Stimulated activated CD4-positive, alpha-beta T cell treated with anti-CD3 and anti-CD28 coated beads, Interleukin-12 subunit alpha, Interleukin-12 subunit beta, amount 100 ng/mL, for 24 hours (primary cell): ENCODE measurements at places on chromosomes 1 and 21.

DNA sequence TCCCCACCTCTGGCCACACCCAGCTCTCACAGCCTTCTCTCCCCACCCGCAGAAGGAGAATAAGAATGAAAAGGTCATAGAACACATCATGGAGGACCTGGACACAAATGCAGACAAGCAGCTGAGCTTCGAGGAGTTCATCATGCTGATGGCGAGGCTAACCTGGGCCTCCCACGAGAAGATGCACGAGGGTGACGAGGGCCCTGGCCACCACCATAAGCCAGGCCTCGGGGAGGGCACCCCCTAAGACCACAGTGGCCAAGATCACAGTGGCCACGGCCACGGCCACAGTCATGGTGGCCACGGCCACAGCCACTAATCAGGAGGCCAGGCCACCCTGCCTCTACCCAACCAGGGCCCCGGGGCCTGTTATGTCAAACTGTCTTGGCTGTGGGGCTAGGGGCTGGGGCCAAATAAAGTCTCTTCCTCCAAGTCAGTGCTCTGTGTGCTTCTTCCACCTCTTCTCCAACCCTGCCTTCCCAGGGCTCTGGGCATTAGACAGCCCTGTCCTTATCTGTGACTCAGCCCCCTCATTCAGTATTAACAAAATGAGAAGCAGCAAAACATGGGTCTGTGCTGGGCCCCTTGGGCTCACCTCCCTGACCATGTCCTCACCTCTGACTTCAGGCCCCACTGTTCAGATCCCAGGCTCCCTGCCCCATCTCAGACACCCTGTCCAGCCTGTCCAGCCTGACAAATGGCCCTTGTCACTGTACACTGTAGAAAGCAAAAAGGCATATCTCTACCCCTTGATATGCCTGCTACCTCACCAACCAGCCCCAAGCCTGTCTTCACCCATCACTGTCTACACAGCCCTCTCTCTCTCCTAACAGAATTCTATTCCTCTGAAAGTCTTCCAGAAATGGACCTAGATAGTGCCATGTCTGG is 3.2 kb downstream of the S100A9 start:
- no peak for DNase-seq

DNA sequence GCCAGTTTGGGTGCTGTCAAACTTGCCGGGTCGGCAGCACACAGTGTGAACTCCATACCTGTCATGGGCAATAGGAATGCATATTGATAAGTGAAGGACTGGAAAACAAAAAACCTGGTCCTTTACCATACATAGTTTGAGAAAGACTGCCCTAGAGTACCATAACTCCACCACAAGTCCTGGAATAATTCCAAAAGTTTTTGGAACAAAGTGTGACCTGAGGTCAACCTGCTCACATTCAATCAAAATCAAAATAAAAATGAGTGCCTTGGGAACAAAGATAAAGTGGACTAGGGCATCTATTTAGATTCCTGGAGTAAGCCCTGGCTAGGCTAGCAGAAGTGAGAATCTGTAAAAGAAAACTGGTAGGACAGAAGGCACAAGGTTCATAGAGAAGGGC is 7.6 kb downstream of the PEX19 start:
- DNase-seq = no peak

DNA sequence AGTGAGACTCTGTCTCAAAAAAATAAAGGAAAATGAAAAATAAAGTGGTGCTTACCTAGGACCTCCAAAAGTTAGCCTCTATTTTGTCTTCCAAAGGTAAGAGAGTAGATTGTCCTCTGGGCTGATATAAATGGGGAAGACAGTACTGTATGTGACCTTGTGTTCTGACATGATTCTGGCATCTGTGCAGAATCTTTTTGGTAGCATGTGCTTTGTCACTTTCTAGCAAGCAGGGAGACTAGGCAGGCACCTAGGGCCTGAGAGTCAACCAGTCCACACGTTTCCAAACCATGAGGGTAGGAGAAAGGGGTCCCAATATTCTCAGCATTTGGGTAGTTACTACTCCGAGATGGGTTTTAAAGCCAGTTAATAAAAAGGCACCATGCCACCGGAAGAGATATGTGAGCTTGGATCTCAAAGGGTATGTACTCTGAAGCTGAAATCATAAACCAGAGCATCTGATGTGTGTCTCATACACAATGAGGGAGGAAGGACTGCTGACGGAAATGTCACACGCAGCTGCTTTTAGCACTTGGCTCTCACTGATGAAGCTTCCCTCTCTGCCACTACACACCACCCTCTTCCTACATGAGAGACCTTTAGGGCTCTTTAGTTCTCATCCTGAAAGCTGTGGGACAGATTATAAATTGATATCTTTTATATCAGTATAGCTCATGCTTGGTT is 27.0 kb upstream of the SLC16A1 start:
- no peak for DNase-seq

- no peak for DNase-seq
These were observed 1.9 kb upstream of the DCAF6 start for GRCh38 chr1:167934426-167935215.

DNA sequence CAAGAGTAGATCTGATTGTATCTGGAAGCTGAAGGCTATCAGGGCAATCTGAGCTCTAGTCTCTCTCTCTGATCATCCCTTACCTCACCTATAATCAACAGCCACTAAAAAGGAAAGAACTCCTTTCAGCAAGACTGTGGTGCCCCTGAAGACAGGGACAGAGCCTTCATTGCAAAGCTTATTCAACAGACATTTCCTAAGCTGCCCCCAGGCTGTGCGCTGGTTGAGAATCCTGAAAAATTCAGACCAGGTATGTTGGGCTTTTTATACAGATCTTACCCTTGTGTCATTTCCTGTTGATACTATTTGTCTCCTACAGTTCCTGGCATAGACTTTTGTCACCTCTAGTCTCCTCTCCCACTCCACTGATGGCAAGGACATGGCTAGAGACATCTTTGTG is 63.3 kb upstream of the PLA2G4A start:
- no peak for DNase-seq

- no peak for DNase-seq
These were observed 47.5 kb upstream of the COL6A1 start for GRCh38 chr21:45934085-45934484.

DNA sequence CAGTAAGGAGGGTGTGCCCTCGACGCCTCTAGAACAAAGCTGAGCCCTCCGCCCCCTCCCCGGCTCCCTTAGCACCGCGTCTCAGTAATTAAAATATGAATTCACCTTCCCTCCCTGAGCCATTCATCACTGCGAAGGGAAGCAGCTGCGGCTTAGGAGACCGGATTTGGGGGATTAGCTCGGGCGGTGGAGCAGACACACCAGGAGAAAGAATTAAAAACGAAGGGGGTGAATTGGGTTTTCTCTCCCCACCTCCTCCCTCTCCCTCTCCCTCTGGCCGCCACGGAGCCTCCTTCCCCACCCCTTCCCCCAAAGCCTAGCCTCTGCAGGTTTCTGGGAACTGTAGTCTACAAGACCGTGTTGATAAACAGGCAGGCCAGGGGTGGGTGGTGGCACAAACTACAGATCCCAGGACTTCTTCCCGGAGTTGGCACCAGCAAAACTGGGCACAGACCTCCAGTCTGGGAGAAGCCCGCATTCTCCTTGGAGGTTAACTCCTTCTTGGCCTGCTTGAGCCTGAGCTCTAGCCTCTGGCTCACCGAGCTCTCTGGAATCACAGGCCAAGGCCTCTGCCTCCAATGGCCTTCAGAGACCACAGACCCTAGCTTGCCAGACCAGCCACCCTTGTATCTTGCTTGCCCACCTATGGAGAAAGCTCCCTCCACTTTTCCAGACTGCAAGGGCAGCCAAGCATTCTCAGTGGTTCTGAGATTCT is 10.8 kb downstream of the BLACAT1 start:
- no peak for DNase-seq

- DNase-seq = no peak
These were observed 6.6 kb upstream of the NTPCR start for GRCh38 chr1:232943679-232944252.

DNA sequence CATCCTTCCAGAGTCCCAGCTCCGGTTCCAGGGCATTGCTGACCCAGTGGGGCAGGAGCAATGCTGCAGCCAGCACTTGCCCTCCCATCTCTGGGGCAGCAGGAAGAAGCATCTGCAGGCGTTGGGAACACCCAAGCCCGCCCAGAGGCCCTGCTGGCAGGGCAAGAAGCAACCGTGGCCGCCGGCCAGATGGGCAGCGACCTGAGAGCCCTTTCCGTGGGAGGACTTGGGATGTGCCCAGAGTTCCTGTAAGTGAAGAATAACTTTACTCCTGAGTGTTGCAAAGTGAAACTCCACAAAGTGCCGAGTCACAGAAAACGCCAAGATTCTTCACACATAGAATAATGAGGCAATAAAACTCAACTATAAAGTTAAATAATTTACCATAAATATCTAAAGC is 46.0 kb downstream of the GRIK3 start:
- no peak for DNase-seq

DNA sequence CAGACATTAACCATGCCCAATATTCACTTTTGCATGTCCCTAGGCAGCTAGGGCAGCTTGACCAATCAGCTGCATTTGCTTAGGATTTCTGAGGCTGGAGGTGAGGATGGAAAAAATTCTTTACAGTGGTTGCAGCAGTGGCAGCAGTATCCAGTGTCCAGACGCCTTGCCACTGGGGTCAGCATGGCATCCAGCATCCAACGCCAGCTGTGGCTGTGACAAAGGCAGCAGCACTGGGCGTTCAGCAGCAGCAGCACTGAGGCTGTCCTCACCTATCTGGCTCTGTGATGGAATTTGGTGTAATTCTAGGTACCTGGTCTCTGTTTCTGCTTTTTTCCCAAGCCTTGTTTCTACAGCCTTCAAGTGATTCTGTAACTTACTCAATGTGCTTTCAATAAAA is 15.5 kb downstream of the RHBDL2 start:
- no peak for DNase-seq

- no peak for DNase-seq
These were observed 22.9 kb downstream of the HTR1D start for GRCh38 chr1:23194119-23194984.

DNA sequence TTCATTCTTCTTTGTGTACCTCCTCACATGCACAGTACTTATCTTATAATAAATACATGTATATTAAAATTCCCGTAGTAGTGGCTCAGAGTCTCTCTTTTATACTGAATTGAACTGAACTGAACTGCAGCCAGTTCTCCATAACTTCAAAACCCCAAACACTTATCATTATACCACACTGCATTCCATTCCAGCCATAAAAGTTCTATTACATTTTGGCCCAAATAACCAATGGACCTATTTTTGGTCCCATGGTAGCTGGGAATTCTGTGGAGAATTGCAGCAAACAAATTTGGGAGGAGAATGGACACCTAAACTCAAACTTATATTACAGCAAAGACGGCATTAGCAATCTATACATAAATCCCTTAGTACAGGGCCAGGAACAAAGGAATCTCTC is 86.6 kb upstream of the C1orf87 start:
- no peak for DNase-seq

GRCh38 chr1:190377294-190377693 is 100.4 kb downstream of the BRINP3 start:
- no peak for DNase-seq

- DNase-seq = no peak
These were observed 179.6 kb upstream of the CAMK1G start for GRCh38 chr1:209403921-209404320.

- no peak for DNase-seq
These were observed 14.8 kb upstream of the FAM163A start for GRCh38 chr1:179728271-179728670.

GRCh38 chr1:181768211-181768929 is 285.1 kb downstream of the CACNA1E start:
- no peak for DNase-seq

DNA sequence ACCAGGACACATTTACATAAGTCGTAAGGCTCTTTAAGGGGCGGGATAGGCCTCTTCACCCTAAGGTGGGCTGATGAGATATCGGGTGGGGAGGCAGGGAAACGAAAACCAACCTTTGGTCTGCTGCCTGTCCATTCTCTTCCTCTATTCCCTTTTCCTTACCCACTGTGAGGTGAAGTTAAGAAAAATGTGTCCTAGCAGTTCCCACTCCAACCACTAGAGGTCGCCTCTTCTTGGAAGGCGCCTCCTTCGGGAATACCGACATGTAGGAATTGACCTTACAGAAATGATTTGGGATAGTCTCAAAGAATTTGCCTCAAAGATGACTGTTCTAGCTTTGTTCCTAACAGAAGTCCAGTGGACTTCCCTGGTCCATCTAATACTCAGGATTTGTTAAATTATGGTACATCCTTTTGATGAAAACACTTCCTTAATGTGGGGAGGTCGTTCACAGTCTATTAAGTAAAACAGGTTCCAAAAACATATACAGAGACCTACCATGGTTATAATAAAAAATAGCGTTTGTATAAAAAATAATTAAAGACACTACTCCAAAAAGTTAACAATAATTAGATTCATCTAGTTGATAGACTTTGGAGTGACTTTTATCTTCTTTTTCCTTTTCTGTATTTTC is 14.1 kb downstream of the AZIN2 start:
- DNase-seq = peak; percentile 16

DNA sequence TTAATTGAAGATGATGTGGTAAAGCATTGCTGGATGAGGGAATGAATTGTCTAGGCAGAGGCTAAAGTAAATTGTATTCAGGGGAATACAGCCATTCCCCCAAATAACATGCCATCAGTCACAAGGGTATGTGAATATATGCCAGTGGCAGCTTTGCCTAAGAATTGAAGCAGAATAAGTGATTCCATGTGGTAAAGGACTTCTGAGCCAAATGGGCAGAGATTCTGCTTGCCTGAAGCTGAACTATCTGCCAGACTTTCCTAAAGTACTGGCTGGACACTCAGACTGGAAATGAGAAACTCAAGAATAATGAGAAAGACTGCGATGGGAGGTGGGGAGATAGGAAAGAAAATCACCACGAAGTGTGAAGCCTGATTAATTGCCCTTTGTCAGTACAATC is 2.4 kb downstream of the LIX1L start:
- no peak for DNase-seq

GRCh38 chr1:205438213-205439158 is 16.6 kb upstream of the LEMD1 start:
- no peak for DNase-seq

GRCh38 chr1:174953285-174954072 is 46.3 kb upstream of the CACYBP start:
- DNase-seq = no peak

GRCh38 chr1:150484431-150484830 is 2.8 kb upstream of the TARS2 start:
- no peak for DNase-seq
